ENCODE measurements at places on chromosomes 3 and 15.

DNA sequence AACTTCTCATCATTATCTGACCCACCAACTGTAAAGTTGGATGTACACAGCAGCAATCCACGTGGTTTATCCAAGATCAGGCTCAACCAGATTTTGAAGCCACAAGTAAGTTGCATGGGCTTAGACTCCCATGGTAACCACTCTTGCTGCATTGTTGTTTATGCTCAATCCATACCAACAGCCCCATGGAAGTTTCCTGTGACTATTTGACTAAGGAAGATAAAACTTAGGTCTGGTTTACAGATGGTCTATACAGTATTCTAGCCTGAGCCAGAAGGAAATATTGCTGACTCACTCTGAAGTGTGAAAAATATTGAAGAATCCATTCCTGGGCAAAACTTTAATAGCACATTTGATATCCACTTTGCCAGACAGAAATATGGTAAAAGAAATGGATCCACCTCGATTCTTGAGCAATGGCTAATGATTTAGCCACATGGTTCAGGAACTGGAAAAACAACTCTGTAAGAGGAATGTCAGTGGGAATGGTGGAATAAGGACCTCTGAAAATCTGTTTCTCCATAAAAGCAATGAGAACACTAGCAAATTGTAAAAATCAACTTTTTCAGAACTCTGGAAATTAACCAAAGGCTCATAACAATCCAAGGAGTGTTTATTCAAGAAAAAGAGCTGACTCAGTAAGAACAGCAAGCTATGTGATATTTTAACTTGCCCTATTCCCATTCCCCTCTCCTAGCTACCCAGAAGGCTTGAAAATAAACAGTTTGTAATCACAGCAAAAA, 162.9 kb upstream of the STT3B start:
- DNase-seq, result peak; percentile 28

DNA sequence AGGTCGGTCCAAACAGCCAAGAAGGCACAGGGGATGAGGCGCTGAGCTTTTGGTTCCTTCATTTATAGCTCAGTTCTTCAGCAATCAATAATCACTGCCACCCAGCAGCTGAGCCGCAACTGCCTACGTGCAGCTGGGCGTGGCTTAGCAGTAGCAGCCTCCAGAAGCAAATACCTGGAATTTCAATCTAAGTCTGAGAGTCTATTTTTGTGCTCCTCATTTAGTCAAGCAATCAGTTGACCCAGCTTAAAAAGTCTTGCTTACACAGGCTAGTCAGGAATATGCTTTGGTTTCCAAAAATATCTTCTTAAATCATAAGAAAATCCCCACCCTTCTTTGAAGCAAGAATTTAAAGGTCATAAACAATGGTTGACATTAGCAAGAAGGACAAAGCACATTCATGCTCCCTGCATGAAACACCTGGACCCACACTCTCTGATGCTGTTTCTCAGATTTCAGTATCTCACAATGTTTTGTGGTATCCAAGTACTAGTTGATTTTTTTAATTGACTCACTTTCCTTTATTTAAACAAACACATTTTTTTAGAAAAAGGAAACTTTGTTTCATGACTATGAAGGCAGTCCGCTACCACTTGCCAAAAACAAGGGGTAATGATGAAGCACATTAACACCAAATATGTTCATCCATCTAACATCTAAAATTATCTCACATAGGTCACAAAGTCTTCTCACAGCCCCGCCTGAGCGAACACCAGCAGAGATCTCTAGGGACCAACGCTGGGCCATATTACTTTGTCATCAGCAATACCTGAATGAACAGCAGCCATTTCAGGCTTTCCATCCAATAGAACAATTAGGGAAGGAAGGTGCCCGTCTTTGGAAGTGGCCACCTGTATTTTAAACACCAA, 106.1 kb downstream of the OXNAD1 start:
- DNase-seq, result peak; percentile 25

DNA sequence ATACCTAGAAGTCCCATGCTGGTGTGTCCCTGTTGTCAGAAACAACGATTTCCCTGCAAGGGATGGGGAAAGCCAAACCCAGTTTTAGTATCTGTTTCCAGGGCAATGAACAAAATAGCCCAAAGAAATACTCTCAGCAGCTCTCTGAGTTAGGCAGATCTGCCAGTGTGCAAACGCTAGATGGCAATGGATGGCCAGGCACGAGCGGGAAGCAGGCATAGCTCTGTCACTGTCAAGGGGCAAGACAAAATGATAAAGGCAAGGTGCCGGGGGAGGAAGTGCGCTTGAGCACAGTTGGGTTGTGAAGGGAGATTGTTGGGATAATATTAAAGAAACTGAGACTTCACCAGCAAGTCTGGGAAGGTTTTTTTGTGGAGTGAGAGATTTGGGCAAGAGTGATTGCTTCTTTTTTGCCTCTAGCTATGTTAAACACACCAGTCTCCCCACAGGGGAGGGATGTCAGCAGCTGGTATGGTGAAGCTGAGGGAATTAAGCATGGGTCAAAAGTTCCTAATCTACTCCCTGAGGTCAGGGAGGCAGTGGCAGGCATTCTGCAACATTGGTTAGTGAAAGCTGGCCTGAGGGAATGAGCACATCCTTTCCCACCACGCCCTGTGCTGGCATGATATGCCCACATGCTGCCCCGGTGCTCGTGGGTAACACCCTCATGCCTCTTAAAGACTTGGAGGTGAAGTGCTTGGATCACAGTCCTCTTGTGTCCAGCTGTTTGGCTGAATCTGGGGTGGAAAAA, 117.5 kb downstream of the PDCD6IP start:
- peak; percentile 54 for DNase-seq

GRCh38 chr15:58521293-58521991, 89.7 kb downstream of the LIPC start:
- peak; percentile 99 for DNase-seq

DNA sequence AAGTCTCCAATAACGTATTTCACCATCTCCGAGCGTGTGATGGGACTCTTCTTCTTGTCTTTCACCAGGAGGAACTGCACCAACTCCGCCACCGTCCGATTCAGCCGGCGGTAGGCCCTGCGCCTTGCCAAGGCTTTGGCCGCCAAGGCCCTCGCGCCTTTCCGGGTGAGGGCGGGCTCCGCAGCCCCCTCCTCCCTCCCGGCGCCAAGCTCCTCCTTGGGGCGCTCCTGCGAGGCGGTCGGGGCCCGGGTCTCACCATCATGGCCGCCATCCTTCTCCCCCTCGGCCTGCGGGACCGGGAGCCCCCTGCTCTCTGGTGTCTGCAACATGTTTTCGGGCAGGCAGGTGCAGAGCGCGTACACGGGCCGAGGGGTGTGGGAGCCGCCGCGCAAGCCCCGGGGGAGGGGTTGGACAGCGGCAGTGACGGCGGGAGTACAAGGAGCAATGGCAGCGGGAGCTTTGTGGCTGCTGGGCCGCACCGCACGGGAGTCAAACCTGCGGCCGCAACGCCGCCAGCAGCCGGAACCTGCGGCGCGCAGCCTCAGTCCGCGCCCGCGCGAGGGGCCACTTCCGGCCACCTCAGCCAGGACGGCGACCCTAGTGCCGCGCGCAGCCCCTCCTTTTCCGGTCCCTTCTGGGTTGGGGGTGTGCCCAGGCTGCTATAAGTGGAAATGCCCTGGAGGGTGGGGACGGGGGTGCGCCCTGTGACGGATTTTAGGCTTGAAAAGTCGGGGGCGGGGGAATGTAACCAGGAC, at the start of gene MAGEF1:
MAGEF1 (minus strand) TSS at position 572 of the 755 bp plus-strand sequence; CDS start at position 329, 243 bp downstream.
- peak; percentile 68 for DNase-seq

DNA sequence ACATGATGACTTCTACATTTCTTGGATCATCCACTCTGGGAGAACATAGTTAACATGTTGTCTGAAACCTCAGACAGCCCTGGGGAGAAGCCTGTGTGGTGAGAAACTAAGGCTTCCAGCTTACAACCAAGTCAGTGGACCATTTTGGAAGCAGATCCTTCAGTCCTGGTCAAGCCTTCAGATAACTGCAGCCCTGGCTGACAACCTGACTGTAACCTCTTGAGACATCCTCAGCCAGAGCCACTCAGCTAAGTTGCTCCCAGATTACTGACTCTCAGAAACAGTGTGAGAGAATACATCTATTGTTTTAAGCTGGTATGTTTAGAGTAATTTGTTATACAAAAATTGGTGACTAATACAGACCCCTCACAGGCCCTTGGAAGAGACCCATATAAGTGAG, 50.9 kb upstream of the KPNA4 start:
- DNase-seq, result no peak

DNA sequence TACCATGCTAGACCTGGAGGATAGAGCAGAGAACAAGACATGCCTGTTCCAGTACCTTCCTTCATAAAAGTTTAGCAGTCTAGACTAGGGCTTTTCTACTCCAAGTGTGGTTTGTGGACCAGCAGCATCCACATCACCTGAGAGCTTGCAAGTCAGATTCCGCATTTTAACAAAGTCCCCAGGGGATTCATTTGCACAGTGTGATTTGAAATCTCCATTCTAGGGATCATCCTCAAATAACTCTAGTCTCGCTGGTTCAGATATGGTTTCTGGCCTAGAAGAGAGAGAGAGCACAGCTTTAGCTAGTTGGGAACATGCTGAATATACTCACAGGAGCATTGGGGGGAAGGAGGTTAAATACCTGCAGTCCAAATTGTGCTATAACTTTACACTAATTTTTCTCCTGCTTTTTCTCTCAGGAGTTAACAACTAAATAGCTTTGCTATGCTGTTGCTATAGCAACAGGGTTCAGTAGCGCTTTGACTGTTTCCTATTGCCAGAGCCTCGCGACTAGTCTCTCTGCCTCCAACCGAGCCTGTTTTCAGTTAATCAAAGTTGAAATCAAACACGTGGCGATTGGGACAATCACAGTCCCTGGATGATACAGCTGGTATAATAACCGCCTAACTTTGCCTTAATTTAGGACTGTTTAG, 64.0 kb upstream of the RASGRF1 start:
- DNase-seq, result no peak

- DNase-seq, result peak; percentile 76
Observed at GRCh38 chr3:85360742-85361387, 402.1 kb downstream of the CADM2 start.

DNA sequence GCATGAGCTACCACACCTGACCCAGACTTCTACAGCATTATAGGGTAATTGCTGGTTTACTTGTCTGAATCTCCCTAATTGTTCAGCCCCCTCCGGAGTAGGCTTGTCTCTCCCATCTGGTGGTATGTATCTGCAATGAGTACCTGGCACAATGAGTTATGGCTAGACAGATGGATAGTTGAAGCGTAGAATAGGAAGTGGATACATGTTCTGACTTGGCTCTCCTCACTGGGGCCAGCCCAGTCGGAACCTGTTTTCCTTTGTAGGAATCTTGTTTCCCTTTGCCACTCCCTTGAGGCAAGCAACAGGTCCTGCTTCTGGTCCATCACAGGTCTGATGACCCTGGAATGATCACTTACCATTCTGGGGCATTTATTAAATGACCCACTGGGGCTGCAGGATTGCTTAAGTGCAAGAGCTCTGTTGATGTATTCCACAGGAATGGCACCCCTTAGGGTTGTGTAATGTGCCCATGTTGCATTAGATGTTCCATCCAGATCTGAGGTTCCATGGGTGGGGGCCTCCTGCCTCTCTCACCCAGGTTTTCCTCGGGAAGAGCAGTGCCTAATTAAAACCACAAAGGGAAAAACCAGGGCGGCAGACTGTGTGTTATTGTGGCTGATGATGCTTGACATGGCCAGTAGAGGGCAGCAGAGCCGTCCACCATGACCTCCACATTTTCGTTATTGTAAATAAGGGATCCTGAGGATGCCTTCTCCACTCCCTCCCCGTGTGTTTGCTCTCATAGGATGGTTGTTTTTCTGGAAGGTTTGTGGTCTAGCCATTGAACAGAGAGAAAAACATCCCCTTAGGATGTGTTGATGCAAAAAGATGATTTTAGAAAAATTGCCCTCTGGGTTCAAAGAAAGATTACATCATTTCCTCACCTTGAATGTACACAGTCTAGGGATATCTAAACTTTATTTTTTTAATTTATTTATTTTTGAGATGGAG, 58.0 kb downstream of the CMTM8 start:
- peak; percentile 89 for DNase-seq

DNA sequence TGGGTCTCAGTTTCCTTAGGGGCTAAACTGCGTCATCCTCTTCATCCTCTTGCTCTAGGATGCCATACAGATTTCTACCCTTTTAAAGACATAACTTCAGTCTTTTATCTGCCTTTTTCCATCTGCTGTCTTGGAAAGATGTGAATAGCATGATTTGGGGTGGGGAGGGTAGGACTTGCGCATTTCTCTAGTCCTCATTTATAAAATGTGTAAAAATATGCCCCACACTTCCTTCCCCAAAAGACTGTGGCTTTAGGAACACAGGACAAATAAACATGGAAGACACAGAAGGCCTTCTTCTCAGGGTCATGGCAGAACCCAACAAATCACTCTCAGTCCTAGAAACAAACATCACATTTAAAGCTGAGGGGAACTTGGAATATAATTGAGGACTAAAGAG, 48.4 kb upstream of the BCL6 start:
- DNase-seq, result no peak

- no peak for DNase-seq
Observed at GRCh38 chr3:108474581-108474980, 35.8 kb downstream of the MYH15 start.

DNA sequence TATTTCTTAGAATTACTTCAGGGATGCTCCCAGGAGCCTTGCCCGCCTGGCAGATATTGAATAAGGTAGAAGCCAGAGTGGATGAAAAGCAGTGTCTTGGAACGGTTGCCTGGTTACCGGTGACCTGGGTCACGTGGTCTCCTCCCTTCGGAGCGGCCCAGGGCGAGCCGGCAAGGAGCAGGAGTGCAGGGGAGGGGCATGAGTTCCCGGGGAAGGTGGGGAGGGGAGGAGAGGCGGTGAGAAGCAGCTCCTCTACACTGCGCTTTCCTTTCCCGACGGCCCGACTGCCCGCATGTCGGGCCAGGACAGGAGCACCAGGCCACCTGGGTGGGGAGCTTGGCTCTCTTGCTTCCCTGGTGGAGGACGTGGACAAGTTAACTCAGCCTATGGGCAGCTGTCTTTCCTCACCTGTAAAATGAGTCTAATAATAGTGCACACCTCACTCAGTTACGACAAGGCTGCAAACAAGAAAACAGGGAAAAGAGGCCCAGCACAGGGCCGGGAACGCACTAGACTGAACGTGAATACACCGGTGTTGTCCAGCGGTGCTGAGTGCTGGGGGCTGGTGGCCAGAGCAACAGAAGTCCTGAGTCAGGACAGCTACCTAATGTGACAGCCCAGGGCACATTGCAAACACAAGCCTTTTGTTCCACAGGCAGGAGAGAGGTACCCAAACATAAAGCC, 198.3 kb downstream of the ADAMTS9 start:
- peak; percentile 28 for DNase-seq

DNA sequence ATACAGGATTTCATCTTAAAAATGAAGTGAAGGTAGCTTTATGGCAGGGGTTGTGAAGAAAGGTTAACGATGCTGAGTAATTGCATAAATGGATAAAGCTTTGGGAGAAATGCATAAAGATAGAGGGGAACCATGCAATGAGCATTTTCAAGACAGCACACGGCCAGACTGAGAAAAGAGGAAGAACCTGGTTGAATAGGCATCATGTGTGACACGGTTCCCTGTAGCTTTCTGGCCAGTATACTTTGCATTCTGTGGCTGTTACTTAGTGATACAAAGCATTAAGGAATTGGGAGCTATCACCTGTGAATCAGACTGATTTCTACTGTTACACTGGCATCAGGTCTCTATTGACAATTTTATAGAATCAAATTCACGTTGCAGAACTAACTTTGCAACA, 33.3 kb downstream of the NR2C2 start:
- DNase-seq, result no peak
